Stimulated activated CD8-positive, alpha-beta memory T cell treated with anti-CD3 and anti-CD28 coated beads, Interleukin-12 subunit alpha, Interleukin-12 subunit beta, amount 100 ng/mL, for 1 hour (primary cell): ENCODE measurements at places on chromosomes 2 and 18.

- no peak for DNase-seq
These were observed 66.2 kb downstream of the CUL3 start for GRCh38 chr2:224518806-224519580.

- no peak for DNase-seq
These were observed 18.6 kb upstream of the ACOXL start for GRCh38 chr2:110713513-110714362.

DNA sequence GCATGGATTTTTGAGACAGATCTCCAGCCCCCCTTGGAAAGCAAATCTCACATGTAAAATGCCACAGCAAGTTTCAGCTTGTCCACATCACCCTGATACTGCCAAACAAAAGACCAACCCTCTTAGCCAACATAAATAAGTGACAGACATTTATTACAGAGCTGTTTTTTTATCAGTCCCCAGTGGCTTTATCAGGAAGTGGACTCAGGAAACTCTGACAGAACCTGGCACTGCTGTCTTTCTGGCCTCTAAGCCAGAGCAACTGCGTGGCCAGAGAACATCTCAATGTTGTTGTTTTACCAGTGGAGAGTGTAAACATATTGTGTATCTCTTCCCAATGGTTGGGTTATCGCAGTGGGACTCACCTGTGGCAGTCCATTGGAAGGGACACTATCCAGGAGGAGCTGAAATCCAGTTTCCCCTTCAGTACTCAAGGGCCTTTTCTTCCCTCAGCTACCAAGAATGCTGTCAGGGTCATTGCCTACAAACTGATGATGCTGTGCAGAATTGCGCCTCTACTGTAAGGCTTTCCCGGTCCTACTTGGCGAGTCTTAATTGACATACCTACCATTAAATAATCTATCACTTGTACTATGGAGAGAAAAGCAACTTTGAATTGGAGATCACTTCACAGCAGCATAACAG, 22.0 kb downstream of the SLC14A1 start:
- DNase-seq, result no peak

- no peak for DNase-seq
These were observed 111.4 kb downstream of the THNSL2 start for GRCh38 chr2:88281302-88282217.

DNA sequence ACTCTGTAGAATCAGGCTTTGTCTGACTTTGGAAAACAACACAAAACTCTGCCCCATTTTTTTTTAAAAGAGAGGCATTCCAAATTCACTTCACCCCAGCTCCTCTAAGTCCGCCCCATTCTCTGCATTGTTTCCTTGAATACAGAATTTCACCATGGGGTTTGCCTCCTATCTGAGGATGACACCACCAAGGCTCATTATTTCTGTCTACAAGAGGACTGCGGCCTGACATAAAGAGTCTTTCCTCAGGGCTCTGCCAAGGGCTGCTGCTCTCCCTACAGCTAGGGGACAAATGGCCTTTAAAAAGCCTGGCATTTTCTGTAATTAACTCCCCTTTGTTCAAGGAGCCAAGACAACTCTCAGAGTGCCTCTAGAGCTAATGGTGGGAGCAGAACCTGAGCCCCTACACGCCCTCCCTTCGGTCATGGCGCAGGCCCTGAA, 4.6 kb downstream of the CHST10 start:
- DNase-seq, result no peak

GRCh38 chr18:74899554-74899953, 301.9 kb downstream of the ZNF407 start:
- DNase-seq, result no peak

DNA sequence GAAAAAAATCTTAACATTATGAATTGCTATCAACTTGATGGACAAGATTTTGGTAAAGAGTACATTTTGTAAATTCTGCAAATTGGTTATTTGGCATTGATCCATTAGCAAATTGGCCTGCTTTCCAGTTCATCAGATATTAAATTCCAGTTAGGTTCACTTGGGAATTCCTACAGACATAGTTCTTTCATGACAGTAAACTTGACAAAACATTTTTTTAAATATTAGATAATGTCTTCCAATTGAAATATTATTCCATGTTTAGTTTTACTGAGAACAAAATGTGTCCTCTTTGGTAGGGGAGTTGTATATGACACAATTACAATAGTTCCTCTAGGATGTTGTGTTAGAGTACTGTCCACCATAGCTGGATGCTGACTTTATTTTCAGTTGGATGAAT, 141.9 kb downstream of the LCLAT1 start:
- no peak for DNase-seq

GRCh38 chr2:132470746-132471145, 54.1 kb downstream of the GPR39 start:
- no peak for DNase-seq
